Activated B cell treated with CpG ODN at 0.5 μM for 24 hours (primary cell): ENCODE measurements at places on chromosomes 5 and 9.

GRCh38 chr5:100792781-100793180 is 110.3 kb downstream of the ST8SIA4 start:
- H3K36me3 ChIP-seq = peaks cover 2% of the 10 kb centered on the region
- H3K4me3 ChIP-seq = no peak overlapping the region
- H3K27me3 ChIP-seq = no peaks in the 10 kb centered on the region
- no peak overlapping the region for H3K27ac ChIP-seq
- H3K4me1 ChIP-seq = peaks cover 2% of the 10 kb centered on the region
- no peak for DNase-seq

DNA sequence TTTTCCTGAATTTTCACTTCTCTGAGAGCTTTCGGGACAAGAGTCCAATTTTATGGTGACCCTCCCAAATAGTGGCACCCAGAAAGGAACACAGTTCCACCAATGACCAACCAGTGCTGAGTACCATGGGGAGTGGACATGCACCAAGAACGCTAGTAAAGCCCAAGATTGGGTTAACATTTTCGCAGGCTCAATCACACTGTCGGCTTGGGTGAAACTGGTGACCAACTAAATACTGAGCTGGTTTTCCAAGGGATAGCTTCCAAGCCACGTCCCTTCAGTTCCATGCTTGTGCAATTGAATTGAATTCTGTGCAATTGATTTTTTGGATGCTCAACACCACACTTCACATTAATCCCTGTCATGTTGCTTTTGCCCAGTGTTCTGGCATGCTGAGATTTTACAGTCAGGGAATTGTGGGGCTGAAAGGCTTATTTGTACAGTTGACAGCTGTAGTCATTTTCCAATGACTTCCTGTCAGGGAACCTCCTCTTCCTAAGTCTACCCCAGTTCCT is 37.6 kb upstream of the TRMT10B start:
- H3K27me3 ChIP-seq = peaks cover 2% of the 10 kb centered on the region
- H3K4me1 ChIP-seq = no peaks in the 10 kb centered on the region
- H3K4me3 ChIP-seq = no peak overlapping the region
- DNase-seq = no peak
- H3K36me3 ChIP-seq = no peaks in the 10 kb centered on the region

DNA sequence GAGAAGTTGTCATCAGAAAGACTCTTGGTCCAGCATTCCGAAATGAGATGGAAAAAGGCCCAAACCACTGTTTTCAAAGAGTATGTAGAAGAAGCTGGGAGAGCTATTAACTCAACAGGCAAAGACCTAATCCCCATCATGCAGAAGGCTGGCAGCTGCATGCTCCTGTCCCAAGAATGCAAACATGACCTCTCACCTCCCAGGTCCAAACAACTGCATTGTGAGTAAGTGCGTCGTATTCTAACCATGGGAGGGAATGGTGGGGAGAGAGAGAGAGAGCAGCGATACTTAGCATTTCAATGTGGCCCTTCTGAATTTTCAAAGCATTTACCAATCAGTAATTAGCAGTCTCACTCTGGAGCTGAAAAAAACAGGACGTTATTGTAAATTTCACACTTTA is 27.6 kb downstream of the TRPC7 start:
- H3K27me3 ChIP-seq = no peaks in the 10 kb centered on the region
- H3K36me3 ChIP-seq = no peaks in the 10 kb centered on the region
- DNase-seq = no peak
- no peaks in the 10 kb centered on the region for H3K4me1 ChIP-seq
- H3K4me3 ChIP-seq = no peak overlapping the region
- no peak overlapping the region for H3K27ac ChIP-seq

- H3K27ac ChIP-seq = no peak overlapping the region
- H3K36me3 ChIP-seq = no peaks in the 10 kb centered on the region
- no peak overlapping the region for H3K4me3 ChIP-seq
- DNase-seq = no peak
- no peaks in the 10 kb centered on the region for H3K27me3 ChIP-seq
These were observed 42.4 kb downstream of the EXD3 start for GRCh38 chr9:137380606-137381005.

DNA sequence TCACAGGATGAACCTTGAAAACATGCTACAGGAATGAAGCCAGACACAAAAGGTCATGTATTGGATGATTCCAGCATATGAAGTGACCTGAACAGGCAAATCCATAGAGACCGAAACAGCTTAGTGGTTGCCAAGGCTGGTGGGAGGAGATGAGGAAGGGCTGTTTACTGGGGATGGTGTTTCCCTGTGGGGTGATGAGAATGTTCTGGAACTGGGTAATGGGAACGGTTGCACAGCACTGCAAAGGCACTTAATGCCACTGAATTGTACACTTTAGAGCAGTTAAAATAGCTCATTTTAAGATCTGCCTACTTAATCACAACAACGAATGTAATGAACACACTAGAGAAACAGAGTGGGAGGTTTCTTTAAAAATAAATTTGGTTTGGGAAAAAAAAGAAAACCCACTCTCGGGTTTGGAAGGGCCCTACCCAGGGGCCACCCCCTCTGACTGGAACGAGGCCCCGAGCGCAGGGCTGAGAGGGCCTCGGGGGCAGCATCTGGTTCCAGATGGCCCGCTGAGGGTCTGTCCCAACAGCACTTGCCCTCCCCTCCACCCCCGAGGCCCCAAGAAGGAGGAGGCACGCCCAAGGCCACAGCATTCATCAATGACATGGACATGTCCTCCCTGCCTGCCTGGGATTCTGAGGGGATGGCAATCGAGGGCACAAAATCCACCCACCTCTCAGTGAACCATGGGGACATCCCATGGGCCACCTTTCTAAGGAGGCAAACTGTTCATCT is 31.7 kb downstream of the SARDH start:
- no peak overlapping the region for H3K4me3 ChIP-seq
- H3K36me3 ChIP-seq = no peaks in the 10 kb centered on the region
- peaks cover 41% of the 10 kb centered on the region for H3K4me1 ChIP-seq
- H3K27me3 ChIP-seq = no peaks in the 10 kb centered on the region
- DNase-seq = peak; percentile 7
- H3K27ac ChIP-seq = no peak overlapping the region

DNA sequence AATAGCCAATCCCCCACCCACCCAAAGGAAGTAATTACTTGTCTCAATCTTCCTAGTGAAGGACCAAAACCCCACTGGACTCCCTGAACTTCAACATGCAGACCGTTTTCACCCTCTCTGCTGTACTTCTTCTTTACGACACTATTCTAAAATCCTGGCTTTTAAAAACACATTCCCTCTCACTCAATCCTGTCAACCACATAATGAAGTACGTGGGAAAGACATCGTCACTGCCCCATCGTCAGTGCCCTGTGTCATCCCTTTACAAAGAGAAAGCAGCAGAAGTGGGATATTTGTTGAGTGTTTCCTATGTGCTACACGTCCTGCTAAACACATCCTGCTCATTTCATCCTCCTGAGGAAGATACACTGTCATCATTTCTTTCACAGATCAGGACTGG is 54.2 kb downstream of the MAPKAP1 start:
- H3K36me3 ChIP-seq = peaks cover 33% of the 10 kb centered on the region
- peaks cover 61% of the 10 kb centered on the region for H3K4me1 ChIP-seq
- peak overlapping the region; percentile 15 for H3K27ac ChIP-seq
- H3K27me3 ChIP-seq = no peaks in the 10 kb centered on the region
- DNase-seq = no peak
- H3K4me3 ChIP-seq = no peak overlapping the region

- H3K36me3 ChIP-seq = no peaks in the 10 kb centered on the region
- no peak for DNase-seq
- H3K27me3 ChIP-seq = peaks cover 18% of the 10 kb centered on the region
These were observed 2.7 kb downstream of the DAB2 start for GRCh38 chr5:39422036-39422606.

DNA sequence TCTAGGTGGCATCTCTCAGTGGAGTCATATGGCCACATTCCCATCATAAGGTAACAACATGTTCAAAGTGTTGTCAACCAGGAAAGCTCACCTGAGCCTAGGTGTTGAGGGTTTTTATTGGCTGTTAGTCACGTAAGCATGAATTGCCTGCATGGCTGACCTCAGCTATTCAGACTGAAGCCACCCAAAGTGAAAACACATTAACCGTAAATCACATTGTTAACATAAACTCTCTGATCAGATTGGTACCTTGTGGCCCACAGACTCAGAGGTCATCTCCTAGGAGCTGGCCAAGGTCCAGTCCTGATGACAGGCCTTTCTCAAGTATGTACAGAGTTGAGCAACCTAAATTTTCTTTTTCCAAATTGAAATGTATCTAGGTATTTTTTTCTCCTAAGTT is 26.7 kb downstream of the SRFBP1 start:
- no peak overlapping the region for H3K4me3 ChIP-seq
- no peaks in the 10 kb centered on the region for H3K4me1 ChIP-seq
- peaks cover 33% of the 10 kb centered on the region for H3K36me3 ChIP-seq
- H3K27me3 ChIP-seq = no peaks in the 10 kb centered on the region
- DNase-seq = no peak
